EL (cell line): ENCODE measurements at places on chromosomes 13 and 19.
A peak's percentile ranks its signal among the peaks of the same experiment; 100 is the strongest.

DNA sequence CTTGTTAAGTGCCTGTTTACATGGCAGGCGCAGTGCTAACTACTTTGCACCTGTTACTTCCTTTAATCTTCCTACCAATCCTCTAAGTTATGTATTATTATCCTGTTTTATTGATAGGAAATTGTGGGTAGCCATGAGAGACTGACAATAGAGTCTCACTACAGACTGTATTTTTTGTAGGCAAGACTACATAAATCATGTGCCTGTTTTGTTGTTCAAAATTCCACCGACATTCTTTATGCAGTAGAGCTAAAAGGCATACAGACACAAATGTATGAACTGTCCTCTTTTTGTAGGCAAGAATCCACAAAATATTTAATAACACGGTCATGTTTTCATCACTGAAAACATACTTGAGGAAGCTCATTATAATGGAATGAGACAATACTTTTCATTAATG, 205.5 kb downstream of the NALCN start:
- no peak for DNase-seq

- no peak for DNase-seq
Observed at GRCh38 chr19:35344511-35345031, 3.1 kb upstream of the FFAR1 start.

DNA sequence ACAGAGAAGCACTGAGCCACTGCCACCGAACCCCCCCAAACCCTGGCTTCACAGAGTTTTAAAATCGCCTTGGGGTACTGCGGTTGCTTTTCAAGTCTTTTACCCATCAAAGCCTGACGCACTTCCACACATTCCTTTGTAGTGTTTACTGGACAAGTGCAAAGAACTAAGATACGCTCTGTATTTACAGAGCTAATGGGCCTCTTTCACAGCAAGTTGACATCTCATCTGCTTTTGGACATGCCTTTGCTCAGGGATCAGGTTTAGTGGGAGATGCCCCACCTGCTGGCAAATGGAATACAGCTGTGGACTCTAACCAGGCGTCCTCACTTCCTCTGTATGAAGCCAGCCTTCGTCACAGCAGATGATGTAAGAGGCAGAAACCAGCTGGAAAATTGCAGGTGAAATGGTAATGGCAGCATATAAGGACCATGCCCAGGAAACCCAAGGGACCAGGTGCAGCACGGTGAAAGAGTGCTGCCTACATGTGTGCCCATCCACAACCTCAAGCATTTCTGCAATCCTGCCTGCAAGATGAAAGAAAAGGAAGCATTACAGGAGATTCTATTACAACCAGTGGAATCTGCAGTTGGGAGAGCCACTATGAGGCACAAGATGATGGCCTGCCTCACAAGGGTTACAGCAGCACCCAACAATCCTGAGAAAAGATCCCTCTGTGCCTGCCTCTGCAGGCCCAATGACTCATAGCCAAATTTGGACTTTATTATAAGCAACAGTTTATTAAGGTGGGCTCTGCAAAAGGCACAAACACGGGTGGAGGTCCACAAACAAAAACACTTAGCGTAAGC, 34.7 kb downstream of the BRD4 start:
- peak; percentile 87 for DNase-seq

DNA sequence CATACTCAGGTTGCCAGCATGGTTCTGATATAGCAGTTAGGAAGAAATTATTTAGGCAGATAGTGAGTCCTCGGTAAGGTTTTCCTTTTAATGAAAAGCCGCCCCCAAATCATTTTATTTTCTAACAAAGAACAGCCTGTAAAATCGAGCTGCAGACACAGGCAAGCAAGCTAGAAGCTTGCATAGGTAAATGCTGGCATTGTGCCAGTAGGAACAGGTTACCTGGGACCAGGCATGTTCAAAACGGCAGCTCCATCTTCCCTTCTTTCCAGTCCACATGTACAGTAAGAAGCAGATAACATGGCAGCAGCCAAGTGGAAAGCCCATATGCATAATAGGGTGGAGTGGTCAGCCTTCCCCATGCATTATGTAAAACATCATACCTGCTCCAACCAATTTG, 71.1 kb downstream of the UGGT2 start:
- no peak for DNase-seq

DNA sequence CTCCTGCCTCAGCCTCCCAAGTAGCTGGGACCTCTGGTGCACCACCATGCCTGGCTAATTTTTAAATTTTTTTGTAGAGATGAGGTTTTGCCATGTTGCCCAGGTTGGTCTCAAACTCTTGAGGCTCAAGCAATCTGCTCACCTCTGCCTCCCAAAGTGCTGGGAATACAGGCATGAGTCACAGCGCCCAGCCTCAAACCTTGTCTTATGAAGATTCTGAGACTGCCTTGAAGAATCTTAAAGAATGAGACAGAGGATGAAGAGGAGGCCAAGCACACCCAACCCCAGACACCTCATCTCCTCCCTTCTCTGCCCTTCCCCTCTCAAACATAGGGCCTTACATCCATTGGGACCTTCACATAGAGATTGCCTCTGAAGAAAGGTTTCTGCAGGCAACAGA, 179.7 kb downstream of the ABCC4 start:
- DNase-seq: peak; percentile 40

GRCh38 chr19:41595258-41595889, 19.4 kb downstream of the CEACAM21 start:
- peak; percentile 79 for DNase-seq

GRCh38 chr19:28793391-28794168, 419.4 kb downstream of the UQCRFS1 start:
- no peak for DNase-seq

- peak; percentile 49 for DNase-seq
Observed at GRCh38 chr13:37277435-37278144, 172.1 kb upstream of the CSNK1A1L start.

DNA sequence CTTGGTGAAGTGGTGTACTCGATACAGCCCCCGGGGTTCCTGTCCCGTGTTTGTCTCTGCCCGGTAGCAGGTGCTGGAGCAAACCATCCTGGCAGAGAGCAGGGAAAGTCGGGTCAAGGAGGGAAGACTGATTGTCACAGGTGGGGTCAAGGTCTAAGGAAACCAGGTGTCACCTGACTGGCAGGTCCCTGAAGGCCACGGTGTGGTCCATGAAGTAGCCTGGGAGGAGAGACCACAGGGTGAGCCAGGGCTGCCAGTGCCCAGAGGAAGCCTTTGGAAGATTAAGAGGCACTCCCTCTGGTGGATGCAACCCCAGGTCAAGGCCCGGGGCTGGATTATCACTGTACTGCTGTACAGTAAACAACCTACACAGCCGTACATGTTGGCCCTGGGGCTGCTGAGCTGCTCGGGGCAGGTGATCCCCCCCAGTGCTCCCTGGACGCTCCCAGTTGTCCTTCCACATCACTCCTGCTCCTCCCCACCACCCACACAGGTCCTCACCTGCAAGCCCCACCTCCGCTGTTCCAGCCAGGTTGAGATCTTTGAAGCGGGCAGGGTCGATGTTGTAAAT, 6.0 kb upstream of the CCER2 start:
- DNase-seq: no peak

DNA sequence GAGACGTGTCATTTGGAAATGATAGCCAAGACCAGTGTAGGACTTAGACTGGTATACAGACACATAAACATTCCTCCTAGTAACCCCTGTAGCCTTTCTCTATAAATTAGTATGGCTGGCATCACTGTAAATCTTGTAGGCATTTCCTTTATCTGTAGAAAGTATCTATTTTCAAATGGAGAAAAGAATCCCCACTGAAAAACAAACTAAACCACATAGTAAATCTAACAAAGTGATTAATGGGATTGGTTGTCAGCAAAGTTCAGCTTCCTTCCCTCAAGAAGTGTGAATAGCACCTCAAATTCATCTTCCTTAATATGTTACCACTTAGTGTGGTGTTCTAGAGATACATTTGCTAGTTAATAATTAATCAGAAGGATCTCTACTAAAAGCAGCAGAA, 119.4 kb upstream of the NBEA start:
- no peak for DNase-seq

DNA sequence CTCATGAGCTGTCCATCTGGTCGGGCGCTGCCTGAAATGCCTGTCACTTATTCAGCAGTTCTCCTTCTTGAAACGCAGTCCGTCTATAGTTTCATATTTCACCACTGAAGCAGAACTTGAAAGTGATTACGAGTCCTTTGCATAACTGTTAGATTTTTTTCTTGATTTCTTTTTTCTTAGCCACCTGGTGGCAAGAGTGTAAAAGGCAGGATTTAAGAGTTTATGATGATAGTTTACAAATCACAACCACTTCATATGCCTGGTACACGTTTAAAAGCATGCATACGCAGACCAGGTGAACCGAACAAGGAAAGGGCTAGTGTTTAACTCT, 45.8 kb downstream of the GGACT start:
- peak; percentile 34 for DNase-seq

DNA sequence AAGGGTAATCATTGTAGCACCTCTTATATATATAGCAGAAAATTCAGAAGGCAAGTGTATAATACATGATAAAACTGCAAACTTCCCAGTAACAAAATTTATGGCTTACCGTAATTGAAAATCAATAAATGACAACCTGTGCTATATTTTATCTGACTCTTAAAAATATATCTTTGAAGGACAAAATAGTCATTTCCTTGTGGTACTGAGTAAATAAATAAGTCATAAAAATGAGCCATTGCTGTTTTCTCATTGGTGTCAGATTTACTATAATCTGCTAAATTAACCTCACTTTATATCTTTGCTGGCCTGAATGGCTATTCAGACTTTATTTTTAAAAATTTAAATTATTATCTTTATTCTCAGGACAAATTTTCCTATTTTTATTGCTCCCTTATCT, 1319.1 kb upstream of the SPRY2 start:
- no peak for DNase-seq

DNA sequence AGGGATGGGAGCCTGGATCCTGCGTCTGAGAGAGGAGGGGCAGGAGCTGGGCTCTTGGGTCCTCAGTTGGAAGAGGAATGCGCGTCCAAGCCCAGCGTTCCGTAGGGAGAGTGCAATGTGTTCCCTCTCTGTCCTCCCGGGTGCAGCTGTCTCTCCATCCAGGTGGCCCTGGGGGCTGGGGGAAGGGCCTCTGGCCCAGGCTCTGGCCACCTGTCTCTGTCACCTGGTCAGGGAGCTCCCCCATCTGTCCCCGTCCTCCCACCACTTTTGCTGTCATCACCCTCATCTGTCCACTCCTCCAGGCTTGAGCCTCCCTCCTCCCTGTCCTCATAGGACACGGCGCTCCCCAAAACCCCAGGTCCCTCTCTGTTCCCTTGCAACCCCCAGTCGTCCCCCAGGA, 3.7 kb upstream of the SBK2 start:
- DNase-seq: no peak

DNA sequence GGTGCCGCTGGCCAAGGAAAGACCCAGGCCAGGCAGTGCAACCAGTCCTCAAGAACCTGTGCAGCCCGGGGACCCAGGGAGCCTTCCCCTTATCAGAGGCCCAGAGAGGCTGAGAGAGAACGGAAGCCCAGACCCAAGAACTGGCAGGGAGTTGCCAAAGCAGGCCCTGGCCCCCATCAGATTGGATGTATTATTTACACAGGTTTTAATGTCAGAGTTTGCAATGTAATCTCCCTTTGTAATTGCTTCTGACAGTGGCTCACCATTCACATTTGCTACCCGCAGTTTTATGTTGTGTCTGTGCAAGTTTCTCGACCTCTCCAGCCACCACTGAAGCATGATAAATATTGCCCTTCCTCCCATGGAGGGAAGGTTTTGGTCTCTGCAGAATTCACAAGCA, 660.9 kb downstream of the LIG4 start:
- no peak for DNase-seq

DNA sequence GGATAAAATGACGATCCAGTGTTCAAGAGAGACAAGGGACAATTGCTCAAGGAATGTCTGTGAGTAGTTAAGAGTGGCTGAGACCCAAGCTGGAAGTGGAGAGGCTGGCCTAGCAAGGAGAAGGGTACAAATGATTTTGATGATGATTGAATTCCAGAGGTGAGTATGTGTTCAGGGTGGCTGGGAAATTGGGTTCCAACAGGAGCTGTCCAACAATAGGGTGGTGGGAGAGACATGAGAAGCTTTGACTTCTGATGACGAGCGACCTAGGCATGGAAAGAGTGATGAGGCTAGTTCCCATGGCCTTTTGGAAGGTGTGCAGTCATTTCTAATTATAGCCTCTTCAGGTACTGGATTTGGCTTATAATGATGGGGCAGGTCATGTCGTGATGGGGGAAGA, 29.1 kb upstream of the DCLK1 start:
- no peak for DNase-seq

GRCh38 chr13:83620530-83621220, 261.6 kb downstream of the SLITRK1 start:
- DNase-seq: peak; percentile 43

DNA sequence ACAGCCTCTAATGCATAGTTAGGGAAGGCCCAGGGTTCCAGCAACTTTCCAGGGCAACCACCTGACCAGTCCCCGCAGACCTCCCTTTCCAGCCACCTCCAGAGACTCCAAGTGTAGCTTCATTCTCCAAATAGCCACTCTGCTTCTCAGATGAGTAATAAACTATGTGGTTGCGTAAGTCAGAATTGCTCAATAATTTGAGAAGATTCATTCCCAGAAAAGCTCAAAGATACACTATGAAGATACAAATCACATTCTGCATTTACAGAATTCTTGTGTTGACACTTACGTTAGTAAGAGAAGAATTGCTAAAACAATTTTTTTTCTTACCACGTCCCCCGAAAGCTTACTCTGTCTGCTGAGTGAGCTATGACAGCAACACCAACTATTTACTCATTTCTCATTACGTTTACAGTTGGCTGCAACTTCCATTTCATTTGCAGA, 8.2 kb upstream of the LATS2 start:
- DNase-seq: peak; percentile 97

DNA sequence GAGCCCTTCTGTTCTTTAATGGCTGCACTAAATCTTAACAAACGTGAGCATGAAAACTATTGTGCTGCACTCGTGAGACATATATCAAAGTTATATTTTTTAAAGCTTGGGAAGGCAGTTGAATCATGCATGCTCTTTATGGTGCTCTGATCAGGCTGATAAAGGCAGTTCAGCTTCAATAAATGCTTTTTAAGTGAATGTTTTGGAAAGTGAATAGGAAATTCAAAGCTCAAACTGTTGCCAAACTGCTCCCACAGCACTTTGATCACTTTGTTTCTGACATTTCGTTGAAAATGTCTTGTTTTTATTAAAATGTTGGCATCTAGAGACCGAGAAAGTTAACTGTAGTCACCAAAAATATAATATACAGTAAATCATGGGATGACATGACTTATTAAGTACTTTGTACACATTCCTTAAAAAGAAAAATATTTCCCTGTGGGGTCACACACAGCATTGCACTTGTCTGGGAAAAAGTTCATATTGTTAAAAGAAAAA, 625.7 kb upstream of the PCDH9 start:
- DNase-seq: no peak

DNA sequence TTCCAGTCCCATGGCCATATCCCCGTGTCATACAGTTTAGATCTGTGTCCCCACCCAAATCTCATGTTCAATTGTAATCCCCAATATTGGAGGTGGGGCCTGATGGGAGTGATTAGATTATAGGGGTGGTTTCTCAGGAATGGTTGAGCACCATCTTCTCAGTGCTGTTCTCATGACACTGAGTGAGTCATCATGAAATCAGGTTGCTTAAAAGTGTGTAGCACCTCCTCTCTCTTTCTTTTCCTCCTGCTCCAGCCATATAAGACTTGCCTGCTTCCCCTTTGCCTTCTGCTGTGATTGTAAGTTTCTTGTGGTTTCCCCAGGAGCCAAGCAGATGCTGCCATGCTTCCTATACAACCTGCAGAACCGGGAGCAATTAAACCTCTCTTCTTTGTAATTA, 197.8 kb downstream of the NALCN start:
- peak; percentile 23 for DNase-seq
